Esophagus squamous epithelium (tissue), 5 donors: ENCODE measurements at places on chromosomes 2 and 18.

GRCh38 chr2:204340511-204340910, 204.8 kb upstream of the PARD3B start:
- no peak for DNase-seq

DNA sequence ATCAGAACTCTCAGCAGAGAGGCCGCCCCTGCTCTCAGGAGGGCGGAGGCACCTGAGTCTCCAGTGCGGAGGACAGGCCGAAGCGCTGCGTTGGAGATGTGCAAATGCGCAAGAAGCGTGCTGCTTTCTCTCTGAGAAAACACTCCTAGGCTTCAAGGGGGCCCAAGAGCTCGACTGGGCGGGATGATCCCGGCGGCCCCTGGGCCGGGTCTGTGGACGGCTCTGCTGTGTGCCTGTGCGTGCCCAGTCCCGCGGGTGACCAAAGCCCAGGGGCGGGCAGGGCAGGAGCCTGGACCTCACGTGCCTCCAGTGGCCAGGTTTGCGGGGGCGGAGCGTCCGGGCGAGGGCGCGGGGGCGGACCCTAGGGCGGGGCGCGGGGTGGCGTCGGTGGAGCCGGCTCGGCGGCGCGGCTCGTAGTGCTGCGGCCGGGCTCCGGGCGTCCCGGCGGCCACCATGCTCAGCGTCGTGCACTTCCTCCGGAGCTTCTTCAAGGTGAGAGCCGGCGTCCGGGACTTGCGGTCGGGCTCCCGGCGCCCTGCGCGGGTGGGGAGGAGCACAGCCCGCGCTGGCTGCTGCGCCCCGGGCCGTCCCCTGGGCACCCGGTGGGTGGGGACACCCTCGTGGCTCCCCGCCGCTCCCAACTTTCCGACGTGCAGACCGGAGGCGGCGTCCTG, at the start of gene ARHGEF4:
Gene ARHGEF4 (plus strand): TSS at position 414 of the 674 bp plus-strand sequence. CDS start 40 bp downstream, at position 454.
- DNase-seq, result no peak

- DNase-seq, result no peak
Measured at GRCh38 chr18:55585920-55586561, 2.0 kb downstream of the TCF4 start.

GRCh38 chr2:8219631-8220355, 462.1 kb upstream of the ID2 start:
- DNase-seq, result no peak

GRCh38 chr2:103139628-103140268, 377.9 kb downstream of the TMEM182 start:
- no peak for DNase-seq

DNA sequence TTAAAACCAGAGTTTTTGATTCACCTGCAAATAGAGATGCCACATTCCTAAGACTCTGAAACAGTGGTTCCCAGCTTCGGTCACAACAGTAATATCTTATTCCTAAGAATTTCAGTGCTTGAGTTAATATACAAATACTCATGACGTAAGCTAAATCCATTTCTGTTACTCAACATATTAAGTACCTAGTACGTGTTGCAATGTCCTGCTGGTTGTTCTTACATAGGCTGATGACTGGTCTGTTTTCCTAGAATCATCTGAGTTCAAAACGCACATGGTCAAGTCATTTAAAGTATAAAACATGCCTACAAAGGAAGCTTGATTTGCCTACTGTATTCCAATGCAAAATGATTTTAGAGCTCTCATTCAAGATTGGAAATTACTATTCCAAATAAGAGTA, 7.2 kb downstream of the NCL start:
- no peak for DNase-seq

DNA sequence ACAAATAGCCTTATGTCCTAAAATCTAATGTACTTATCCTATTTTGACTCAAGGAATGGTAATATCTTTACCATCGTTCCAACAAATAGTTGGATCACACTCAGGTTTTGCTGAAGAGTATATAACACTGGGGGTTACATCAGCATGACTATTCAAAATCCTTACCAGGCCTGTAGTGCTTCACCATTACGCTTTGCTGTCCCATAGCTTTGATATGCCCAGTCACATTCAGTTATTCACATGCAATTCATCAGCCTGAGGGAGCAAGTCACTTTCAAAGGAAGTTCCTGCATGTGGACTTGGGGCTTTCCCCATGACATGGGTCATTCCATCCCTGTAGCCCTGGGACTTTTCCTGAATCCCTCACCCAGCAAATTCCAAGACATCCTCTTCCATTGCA, 39.6 kb downstream of the FTCDNL1 start:
- no peak for DNase-seq

- DNase-seq, result no peak
Measured at GRCh38 chr2:38077431-38077769, 1.4 kb upstream of the CYP1B1 start.

GRCh38 chr2:68237976-68238580, 14.3 kb downstream of the PPP3R1 start:
- no peak for DNase-seq
